ENCODE measurements at places on chromosomes 7 and 10. TPM values are rescaled to one million over a fixed set of nuclear protein-coding genes. Genes with fewer than 3 reads are reported as not detected.

SORBS1 gene
- total RNA-seq: 39.9 TPM

GRCh38 chr7:7100432-7100849 is 81.9 kb upstream of the C1GALT1 start:
- peaks cover 59% of the 10 kb centered on the region for H3K4me1 ChIP-seq
- peak overlapping the region; percentile 91 for H3K27ac ChIP-seq
- no peaks in the 10 kb centered on the region for H3K27me3 ChIP-seq

DNA sequence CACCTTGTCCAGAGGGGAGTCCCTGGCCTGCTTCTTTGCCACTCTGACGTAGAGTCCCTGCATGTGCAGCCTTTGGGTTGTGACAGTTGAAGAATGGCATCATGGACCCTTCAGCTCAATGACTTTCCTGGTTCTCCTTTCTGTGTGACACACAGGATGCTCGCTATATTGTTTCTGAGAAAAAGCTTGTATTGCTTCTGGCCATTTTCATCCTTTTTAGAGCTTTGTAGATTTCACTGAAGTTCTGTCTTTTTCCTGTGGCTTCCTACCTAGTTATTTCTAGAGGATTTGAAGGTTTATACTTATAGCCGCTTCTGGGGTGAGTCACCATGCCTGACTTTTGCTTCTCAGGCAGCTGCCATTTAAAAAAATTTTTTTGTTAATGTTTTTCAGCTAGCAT is 27.0 kb downstream of the SND1 start:
- H3K36me3 ChIP-seq: peaks cover 57% of the 10 kb centered on the region
- H3K27ac ChIP-seq: peak overlapping the region; percentile 9
- H3K4me3 ChIP-seq: no peak overlapping the region
- DNase-seq: no peak
- H3K4me1 ChIP-seq: peaks cover 73% of the 10 kb centered on the region

- DNase-seq: no peak
- H3K27ac ChIP-seq: no peak overlapping the region
- peaks cover 9% of the 10 kb centered on the region for H3K4me1 ChIP-seq
- peaks cover 74% of the 10 kb centered on the region for H3K36me3 ChIP-seq
Measured at GRCh38 chr7:23346316-23346715, 47.2 kb downstream of the MALSU1 start.

GRCh38 chr10:17144757-17145156 is 15.1 kb upstream of the CUBN start:
- H3K36me3 ChIP-seq: no peaks in the 10 kb centered on the region
- no peak for DNase-seq
- H3K27ac ChIP-seq: no peak overlapping the region
- no peaks in the 10 kb centered on the region for H3K27me3 ChIP-seq
- no peaks in the 10 kb centered on the region for H3K4me1 ChIP-seq
- H3K4me3 ChIP-seq: no peak overlapping the region

DNA sequence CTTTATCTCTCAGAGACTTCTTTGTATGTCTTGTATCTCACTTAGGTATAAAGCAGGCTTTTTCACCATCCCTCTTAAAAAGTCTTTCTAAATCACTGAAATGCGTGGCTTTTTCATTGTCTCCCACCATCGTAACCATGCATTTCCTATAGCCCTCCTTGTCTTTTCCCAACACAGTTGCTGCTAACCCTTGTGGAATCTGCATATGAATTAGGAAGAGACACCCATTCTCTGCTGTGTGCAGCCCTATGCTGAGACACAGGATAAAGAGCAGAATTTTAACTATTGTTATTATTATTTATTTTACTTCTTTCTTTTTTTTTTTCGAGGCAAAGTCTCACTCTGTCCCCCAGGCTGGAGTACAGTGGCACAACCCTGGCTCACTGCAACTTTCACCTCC is 804.3 kb upstream of the COBL start:
- no peak for DNase-seq
- no peaks in the 10 kb centered on the region for H3K27me3 ChIP-seq
- peaks cover 91% of the 10 kb centered on the region for H3K4me1 ChIP-seq

Measured in WTC11 (cell line).